ENCODE measurements at places on chromosomes 6 and 20. TPM values are rescaled to one million over a fixed set of nuclear protein-coding genes. Genes with fewer than 3 reads are reported as not detected.

BMP6 gene
- total RNA-seq: 0.07 TPM

IMPG1 gene
- total RNA-seq: not detected

GRCh38 chr6:19337101-19337500 is 500.1 kb upstream of the ID4 start:
- DNase-seq: no peak

DNA sequence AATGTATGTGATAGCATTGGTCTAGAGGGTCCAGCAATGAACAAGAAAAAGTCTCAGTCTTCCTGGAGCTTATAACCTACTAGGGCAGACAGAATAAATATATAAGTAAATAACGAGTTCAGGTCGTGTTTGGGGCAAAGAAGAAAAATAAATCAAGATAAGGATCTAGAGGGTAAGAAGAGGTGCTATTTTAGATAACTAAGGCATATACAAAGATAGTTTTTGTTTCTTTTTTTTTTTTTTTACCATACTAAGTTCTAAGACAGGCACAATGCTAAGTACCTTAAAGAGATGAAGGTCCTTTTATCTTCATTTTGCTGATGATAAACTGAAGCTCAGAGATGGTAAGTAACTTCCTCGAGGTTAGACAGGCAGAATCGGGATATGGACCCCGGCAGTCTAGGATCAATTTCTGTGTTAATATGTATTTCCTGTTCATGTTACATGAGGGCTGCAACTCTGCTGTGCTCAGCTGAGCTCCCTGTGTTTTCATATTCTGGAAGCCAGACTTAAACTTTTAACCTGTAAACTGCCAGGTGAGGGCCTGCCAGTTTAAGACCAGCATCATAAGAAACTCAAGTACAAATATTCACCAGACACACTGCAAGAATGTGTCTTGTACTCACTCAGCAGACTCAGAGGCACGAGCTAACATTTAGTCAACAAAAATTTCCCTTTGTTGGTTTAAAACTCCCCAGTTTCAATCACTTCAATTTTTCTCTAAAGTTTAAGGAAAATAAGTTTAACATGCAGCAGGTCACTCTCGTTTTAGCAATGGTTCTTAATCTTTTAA is 23.3 kb downstream of the SESN1 start:
- DNase-seq: no peak

DNA sequence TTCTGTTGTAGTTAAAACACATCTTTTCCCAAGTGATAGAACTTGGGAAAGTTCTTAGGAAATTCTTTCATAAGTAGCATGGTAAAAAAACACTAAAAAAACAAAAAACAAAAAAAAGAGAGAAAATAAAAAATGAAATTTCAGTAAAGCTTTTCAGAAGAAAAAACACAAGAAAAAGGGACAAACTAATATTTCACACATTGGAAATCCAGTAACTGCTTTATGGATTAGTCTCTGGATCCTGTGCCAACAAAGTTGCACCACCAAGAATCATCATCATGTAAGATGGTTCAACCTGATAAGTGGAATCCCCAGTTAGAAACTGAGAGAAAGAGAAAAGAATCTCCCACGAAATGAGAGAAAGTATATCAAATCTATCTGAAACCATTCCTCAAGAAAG is 144.2 kb downstream of the GMDS start:
- no peak for DNase-seq
